H9 (cell line): ENCODE measurements at places on chromosomes 16 and 17. TPM values are rescaled to one million over a fixed set of nuclear protein-coding genes. Genes with fewer than 3 reads are reported as not detected.

The MNT gene
- 37.4 and 38.9 TPM in 2 replicates for total RNA-seq

DNA sequence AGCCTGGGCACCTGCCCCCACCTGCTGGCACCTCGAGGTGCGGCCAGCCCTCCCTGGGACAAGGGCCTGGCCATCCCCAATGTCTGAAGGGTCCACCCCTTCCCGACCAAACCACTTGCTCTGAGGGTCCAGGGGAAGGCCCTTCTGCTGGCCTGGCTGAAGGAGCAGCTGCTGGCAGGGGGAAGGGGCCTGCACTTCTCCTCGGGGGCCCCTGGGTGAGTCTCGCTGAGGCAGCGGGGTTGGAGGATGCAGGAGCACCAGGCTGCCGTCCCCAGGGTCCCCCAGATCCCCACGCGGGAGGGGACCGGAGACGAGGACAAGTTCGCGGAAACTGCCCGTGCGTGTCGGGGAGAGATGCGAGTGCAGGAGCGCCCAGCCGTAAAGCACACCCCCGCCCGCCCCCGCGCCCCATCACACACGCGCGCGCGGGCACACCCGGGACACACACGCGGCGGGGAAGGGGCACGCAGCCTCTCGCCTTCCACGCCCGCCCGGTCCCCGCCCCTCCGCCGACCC lies 725 bp upstream of the CACNA1H start:
- H3K27ac ChIP-seq = no peak overlapping the region
- peak; percentile 65 for DNase-seq
- H3K36me3 ChIP-seq = peaks cover 11% of the 10 kb centered on the region
- H3K27me3 ChIP-seq = no peaks in the 10 kb centered on the region

The OR1A1 gene
- not detected in 2 replicates for total RNA-seq

- peaks cover 3% of the 10 kb centered on the region; the same call in 1 of the 2 replicates for H3K4me1 ChIP-seq
- no peak overlapping the region for H3K4me3 ChIP-seq
- DNase-seq = no peak
- no peak overlapping the region for H3K27ac ChIP-seq
- H3K27me3 ChIP-seq = peaks cover 2% of the 10 kb centered on the region; the same call in 1 of the 2 replicates
Observed at GRCh38 chr16:57000271-57001025, 11.1 kb downstream of the NLRC5 start.

The ATP6V0D1 gene
- 39.8 and 43.0 TPM in 2 replicates for total RNA-seq

The PRPF8 gene
- total RNA-seq = 402 and 408 TPM in 2 replicates

- peaks cover 9% of the 10 kb centered on the region; the same call in 1 of the 2 replicates for H3K4me1 ChIP-seq
- H3K27me3 ChIP-seq = no peaks in the 10 kb centered on the region
- H3K36me3 ChIP-seq = no peaks in the 10 kb centered on the region
- H3K4me3 ChIP-seq = no peak overlapping the region
- DNase-seq = no peak
- no peak overlapping the region for H3K27ac ChIP-seq
Observed at GRCh38 chr17:17871913-17872312, 35.1 kb upstream of the SREBF1 start.

The TBC1D3 gene
- not detected in 2 replicates for total RNA-seq

- DNase-seq = no peak
- peaks cover 25% of the 10 kb centered on the region for H3K36me3 ChIP-seq
- no peak overlapping the region for H3K27ac ChIP-seq
- no peak overlapping the region; the same call in 1 of the 3 replicates for H3K4me3 ChIP-seq
- H3K4me1 ChIP-seq = peaks cover 10% of the 10 kb centered on the region; the same call in 1 of the 2 replicates
Observed at GRCh38 chr17:42406615-42407288, 16.3 kb downstream of the CAVIN1 start.

DNA sequence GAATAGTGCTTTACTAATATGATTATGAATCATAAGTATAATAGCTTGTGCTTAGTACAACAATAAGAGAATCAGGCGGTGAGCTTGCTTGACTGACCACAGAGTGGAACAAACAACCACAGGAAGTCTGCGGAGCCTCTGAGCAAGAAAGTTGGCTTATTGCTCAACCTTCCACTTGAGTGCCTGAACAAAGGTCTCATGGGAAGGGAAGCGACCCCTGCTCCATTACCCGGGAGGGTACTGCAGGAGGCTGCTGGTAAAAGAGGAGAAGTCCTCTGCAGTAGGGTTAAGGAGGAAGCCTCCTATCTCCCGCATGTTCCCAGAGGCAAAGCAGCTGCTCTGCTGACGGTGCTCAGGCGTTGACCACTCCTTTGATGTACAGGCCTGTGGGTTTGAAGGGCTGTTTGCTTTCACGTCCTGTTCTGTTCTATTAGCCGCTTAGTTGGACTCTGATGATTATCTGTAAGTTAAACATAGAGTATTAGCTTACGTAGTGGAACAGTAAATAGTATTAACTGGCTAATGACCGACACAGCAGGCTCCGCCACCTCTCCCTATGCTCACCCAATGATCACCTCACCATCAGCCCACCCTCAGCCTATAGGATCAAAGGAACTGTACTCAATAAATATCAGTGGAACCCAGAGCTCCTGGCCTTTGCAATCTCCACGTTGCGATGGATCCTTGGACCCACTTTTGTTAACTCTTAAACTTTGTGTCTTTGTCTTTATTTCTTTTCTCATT lies 17.5 kb downstream of the ALOX15B start:
- H3K4me3 ChIP-seq = no peak overlapping the region
- no peak for DNase-seq
- H3K27ac ChIP-seq = no peak overlapping the region

The KRT38 gene
- total RNA-seq = not detected in 2 replicates

- H3K4me1 ChIP-seq = no peaks in the 10 kb centered on the region
- no peak for DNase-seq
- no peak overlapping the region for H3K4me3 ChIP-seq
- H3K36me3 ChIP-seq = no peaks in the 10 kb centered on the region
Observed at GRCh38 chr17:76812968-76813367, 55.2 kb upstream of the MGAT5B start.

DNA sequence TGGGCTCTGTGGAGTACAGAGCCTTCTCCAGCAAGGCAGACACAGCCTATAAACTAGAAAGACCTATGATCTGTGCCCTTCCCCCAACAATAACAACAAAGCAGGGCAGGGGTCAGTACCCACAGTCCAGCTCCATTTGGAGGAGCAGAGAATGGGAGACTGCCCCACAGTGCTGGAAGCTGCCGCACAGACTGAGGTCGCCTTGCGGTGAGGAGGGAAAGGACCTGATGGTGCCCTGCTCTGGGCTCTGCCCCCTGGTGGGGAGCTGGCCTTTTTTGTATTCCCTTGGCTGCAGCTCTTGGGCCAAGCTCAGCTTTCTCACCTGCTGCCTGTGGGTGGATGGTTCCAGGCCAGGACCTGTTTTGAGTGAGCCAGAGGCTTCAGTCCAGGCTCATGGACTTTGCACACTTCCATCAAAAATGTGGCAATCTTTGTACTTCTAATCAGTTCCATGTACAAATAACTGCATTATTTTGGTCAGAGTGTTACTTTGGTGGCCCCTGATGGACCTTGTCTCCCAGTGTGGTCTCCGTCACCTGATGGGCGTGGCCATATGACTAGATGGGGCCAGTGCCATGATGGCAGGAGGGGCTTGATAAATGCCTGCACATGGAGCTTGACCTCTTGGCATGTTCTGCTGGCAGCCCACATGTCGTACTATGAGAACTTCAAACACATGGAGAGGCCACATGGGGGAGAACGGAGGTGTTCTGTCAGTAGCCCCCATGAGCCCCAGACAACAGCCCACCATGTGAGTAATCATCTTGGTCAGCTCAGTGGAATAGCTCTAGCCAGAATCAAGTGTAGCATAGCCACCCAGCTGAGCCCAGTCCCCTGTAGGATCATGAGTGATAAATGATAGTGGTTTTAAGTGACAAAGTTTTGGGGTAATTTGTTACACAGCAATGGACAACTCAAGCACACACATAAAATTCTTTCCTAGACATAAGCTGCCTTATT lies 24.2 kb downstream of the B9D1 start:
- no peaks in the 10 kb centered on the region for H3K27me3 ChIP-seq
- no peak overlapping the region for H3K27ac ChIP-seq
- no peak overlapping the region for H3K4me3 ChIP-seq
- DNase-seq = peak; percentile 93

The TNFSF13 gene
- total RNA-seq = 0.94 and 1.4 TPM in 2 replicates

DNA sequence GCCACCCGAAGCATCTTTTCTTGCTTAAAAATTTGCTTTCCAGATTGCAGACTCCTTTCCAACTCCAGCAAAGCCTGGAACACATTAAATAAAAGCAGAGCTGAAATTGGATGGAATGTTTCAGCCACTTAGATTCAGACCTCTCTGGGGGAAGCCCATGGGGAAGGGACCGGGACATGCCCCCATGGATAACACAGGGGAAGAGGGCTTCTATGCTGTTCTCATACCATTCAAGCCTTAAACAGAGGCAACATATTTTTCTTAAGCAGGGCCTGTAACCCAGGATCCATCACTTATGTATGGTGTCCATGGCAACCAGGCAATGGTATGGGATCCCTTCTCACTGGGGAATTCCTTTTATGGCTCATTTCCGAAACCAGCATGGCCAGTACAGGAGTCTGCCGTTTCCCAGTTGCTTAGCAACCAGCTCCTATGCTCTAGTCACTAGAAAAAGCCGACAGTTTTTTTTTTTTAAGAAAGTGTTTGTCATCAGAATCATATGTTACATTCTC lies 62.0 kb upstream of the MARCHF10 start:
- DNase-seq = peak; percentile 82
- no peak overlapping the region for H3K27ac ChIP-seq
- H3K4me1 ChIP-seq = 0 out of 2 replicates have a peak, but pooled peaks cover 3% of the 10 kb centered on the region
- H3K36me3 ChIP-seq = no peaks in the 10 kb centered on the region
- H3K4me3 ChIP-seq = no peak overlapping the region

DNA sequence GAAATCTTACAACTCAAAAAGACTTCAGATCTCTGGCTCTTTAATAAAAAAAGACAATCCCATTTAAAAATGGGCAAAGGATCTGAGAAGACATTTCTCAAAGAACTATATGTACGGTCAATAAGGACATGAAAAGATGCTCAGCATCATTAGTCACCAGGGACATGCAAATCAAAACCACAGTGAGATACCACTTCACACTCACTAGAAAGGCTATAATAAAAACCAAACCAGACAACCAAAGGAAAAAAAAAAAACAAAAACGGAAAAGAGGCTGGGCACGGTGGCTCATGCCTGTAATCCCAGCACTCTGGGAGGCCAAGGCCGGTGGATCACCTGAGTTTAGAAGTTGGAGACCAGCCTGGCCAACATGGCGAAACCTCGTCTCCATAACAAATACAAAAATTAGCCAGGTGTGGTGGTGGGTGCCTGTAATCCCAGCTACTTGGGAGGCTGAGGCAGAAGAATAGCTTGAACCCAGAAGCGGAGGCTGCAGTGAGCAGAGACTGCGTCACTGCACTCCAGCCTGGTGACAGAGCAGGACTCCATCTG lies 1.7 kb upstream of the NPIPB7 start:
- H3K36me3 ChIP-seq = peaks cover 5% of the 10 kb centered on the region; the same call in 1 of the 2 replicates
- H3K27me3 ChIP-seq = no peaks in the 10 kb centered on the region
- H3K4me1 ChIP-seq = no peaks in the 10 kb centered on the region

The RSPRY1 gene
- 34.4 and 36.1 TPM in 2 replicates for total RNA-seq

DNA sequence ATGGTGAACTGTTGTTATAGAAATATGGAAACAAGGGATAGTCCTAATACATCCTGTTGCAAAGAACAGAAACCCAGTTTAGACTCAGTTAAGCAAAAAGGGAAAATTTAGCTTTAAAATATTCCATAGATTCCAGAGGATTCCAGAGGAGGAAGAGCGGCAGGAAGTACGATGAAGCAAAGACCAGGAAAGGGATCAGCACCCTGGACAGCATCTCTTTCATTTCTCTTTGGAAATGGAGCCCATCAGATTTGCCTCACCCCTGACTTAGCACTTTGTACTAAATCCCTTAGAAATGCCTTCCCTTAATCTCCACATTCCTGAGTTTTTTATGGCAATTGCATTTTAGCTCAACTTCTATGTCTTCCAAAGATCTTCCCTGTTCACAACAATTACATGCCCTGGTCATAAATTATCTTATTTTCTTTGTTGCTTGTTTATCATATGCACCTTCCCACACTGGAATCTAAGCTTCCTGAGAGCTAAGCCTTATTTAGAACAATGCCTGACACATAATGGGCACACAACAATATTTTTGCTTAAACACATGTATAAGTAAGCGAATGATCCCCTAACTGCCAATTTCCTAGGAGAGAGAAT lies 150.0 kb upstream of the RBFOX1 start:
- no peak overlapping the region for H3K27ac ChIP-seq
- DNase-seq = peak; percentile 38
- no peaks in the 10 kb centered on the region for H3K4me1 ChIP-seq
- H3K4me3 ChIP-seq = no peak overlapping the region

DNA sequence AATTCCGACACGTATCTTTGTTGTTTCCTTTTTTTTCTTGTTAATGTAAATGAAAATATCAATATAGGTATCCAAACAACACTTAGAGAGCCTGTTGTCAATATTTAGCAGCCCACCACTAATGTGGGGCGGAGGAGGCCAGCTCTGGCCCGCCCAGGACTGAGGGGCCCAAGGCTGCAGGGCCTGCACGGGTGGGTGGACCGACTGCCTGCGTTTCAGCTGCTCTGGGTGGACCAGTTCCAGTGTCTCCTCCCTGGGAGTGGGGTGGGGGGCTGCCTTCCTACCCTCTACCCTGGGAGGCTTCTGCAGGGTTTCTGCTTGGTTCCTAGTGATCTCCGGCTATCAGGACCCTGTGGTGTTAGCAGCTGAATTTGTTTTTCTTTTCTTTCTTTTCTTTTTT lies 15.9 kb upstream of the ADGRG1 start:
- H3K36me3 ChIP-seq = no peaks in the 10 kb centered on the region
- no peaks in the 10 kb centered on the region for H3K27me3 ChIP-seq
- peak; percentile 14 for DNase-seq
- no peaks in the 10 kb centered on the region for H3K4me1 ChIP-seq
- H3K27ac ChIP-seq = no peak overlapping the region

- DNase-seq = no peak
- H3K36me3 ChIP-seq = peaks cover 2% of the 10 kb centered on the region; the same call in 2 of the 3 replicates
- H3K4me1 ChIP-seq = peaks cover 13% of the 10 kb centered on the region; the same call in 1 of the 2 replicates
- H3K4me3 ChIP-seq = peak overlapping the region; percentile 48; the same call in 2 of the 3 replicates
Observed at GRCh38 chr17:37299257-37299980, 76.4 kb upstream of the C17orf78 start.

The TEX19 gene
- total RNA-seq = 1.4 and 1.5 TPM in 2 replicates

GRCh38 chr16:87842209-87842869 lies 27.0 kb downstream of the SLC7A5 start:
- no peaks in the 10 kb centered on the region for H3K4me1 ChIP-seq
- no peak overlapping the region for H3K27ac ChIP-seq

DNA sequence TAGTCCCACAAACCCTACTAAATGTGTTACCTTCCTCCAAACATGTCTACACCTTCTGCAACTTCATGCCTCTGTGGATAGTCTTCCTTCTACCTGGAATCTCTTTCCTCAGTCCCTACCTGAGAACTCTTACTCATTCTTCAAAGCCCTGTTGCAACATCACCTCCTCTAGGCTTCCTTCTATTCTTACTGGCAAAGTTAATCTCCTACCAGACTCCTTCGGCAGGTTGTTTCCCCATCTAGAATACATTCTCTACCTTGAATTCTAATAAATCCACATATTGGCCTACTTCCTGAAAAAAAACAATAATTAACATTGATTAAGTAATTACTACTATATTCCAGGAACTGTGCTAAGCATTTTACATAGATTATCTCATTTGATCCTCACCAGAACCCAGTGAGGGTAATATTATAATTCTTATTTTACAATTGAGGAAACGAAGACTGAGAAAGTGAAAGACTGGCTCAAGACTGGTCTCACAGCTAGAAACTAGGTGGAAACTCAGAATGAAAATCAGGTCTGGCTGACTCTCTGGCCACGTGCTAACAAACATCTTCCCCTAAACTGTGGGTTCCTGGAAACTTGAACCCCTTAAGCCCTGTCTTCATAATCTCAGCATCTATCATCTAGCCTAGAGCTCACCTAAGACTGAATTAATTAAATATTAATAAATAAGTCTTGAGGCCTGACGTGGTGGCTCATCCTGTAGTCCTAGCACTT lies 4.6 kb upstream of the STAT3 start:
- no peak for DNase-seq
- no peaks in the 10 kb centered on the region for H3K36me3 ChIP-seq
- H3K27ac ChIP-seq = no peak overlapping the region
- no peaks in the 10 kb centered on the region for H3K27me3 ChIP-seq
- no peak overlapping the region for H3K4me3 ChIP-seq
- no peaks in the 10 kb centered on the region for H3K4me1 ChIP-seq
